Ascending aorta (tissue), 2 donors: ENCODE measurements at places on chromosomes 6 and 20.

DNA sequence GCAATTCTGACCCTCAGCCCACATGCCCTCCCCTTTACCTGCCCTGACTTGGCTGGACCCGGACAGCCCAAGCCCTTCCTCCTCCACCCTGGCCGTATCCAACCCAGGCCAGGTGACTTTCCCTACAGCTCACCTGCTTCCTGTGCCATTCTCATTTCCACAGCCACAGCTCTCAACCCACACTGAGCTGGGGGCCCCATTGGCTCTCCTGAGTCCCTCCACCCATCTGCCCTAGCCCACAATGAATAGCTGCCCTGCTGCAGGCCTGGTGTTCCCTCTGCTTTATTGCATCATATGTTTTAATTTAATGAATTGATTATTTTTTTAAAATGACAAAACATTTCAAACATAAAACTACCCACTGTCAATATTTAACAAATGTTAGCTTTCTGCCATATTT lies 118.5 kb upstream of the BACH2 start:
- no peak for DNase-seq

GRCh38 chr6:67606906-67607828 lies 1027.9 kb upstream of the ADGRB3 start:
- DNase-seq: no peak

DNA sequence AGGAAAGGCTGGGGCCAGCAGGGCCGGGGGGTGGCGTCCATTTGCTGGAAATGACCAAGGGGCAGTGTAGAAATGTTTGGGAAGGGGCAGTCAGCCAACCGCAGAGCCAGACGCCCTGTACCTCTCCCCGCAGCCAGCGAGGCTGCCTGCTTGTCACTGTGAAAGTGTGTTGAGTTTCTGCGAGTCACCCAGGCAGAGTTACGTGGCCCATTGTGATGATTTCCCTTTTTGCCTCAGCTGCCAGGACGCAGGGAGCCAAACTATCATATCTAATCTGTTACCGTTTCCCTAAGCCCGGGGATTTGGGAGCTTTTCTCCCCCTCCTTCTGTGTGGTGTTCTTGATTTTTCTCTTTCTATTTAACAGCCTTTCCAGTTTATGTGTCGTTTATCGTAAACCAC lies 67.9 kb upstream of the STX16 start:
- no peak for DNase-seq

- no peak for DNase-seq
Observed at GRCh38 chr6:122220254-122220653, 179.2 kb upstream of the HSF2 start.

GRCh38 chr6:40710626-40711330 lies 123.6 kb upstream of the LRFN2 start:
- no peak for DNase-seq

DNA sequence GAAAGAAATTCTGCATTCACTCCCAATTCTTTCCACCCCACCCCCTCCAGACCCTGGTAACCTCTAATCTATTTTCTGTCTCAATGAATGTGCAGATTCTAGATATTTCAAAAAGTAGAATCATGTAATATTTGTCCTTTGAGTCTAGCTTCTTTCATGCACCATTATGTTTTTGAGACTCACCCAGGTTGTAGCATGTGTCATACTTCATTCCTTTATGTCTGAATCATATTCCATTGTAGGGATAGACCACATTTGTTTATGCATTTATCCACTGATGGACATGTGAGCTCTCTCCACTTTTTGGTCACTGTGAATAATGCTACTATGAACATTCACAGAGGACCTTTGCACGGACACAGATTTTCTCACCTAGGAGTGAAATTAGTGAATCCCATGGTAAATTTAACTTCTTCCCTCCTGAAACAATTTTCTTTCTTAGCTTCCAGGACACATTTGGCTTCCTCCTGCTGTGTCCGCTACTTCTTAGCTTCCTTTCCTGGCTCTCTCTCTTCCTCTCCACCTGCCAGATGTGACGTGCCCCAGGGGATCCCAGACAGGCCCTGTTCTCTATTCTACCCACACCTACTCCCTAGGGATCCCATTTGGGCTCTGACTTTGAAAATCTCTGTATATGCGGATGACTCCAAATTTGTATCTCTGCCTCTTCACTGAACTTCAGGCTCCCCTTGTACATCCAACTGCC lies 24.1 kb upstream of the ARFGEF2 start:
- DNase-seq: no peak

GRCh38 chr6:166922937-166923336 lies 33.4 kb downstream of the RNASET2 start:
- DNase-seq: no peak

- DNase-seq: no peak
Observed at GRCh38 chr6:111673532-111673931, 67.9 kb upstream of the TRAF3IP2 start.

DNA sequence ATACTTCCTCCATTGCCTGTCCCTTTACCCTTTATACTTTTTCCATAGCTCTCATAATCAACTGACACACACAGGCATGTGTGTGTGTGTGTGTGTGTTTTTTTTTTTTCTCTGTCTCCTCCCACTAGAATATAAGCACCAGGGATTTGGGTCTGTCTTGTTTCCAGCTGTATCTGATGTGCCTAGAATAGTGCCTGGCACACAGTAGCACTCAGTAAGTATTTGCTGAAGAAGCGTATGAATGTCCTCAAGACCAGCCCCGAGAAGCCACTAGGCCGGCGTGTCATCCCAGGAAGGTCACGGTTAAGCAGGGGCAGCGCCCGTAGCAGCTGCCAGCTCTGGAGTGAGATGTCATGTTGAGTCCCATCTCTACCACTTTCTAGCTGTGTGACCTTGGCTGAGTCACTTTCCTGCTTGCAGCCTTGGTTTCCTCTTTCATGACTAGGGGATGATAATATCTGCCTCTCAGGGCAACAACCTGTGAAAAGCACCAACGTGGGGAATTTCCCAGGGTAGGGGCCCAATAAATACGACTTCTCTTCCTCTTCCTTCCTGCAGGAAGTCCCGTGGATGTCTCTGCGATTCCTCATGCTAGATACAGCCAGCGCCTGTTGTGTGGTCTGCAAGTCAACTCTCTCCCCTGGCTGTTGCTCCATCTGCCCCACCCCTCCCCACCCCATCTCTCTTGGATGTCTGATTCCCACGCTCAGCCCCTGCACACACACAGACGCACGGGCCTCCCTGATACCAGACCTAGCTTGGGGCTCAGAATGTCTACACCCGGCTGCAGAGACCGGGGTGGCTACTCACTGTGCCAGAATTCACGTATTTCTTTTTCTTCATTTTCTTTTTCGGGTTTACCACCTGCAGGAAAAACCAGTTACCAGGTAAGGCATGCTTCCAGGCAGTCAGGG lies 58.1 kb downstream of the RAB44 start:
- DNase-seq: no peak

DNA sequence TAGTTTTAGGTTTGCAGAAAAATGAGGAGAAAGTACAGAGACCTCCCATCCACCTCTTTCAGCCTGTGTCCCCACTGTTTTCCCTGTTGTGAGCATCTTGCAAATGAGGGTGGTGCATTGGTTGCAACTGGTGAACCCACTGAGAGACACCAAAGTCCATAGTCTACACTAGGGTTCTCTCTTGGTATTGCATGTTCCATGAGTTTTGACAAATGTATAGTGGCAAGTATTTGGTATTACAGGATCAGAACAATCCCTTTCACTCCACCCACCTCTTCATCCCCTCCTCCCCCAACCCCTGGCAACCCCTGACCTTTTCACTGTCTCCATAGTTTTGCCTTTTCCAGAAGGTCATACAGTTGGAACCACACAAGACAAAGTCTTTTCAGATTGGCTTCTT lies 20.1 kb downstream of the ZNF831 start:
- no peak for DNase-seq

DNA sequence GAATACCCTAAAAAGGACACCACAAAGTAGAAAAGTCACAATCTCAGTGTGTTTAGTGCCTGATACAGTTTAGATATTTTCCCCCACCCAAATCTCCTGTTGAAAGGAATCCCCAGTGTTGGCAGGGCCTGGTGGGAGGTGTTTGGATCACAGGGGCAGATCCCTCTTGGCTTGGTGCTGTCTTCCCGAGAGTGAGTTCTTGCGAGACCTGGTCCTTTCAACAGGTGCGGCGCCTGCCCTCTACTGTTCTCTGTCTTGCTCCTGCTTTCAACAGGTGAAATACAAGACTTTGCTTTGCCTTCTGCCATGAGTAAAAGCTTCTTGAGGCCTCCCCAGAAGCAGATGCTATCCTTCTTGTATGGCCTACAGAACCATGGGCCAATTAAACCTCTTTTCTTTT lies 534.3 kb upstream of the NRSN1 start:
- no peak for DNase-seq

DNA sequence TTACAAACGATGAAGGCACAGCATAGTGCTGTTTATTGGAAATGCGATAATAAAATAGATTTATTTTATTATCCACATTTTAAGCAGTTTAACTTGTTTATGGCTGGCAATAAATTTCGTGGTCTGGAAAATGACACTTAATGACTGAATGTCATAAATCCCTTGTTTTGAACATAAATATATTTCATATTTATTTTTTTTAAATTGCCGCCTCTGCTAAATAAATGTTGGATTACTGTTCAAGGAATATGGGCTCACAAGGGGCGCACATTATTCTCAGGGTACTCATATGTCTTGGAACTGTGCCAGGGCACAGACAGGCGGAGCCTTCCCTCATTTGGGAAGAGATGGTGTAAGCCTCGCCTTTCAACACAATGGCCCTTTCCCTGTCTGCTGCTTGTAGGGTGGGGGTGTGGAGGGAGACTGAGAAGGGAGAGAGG lies 134.3 kb downstream of the PXDC1 start:
- DNase-seq: no peak

DNA sequence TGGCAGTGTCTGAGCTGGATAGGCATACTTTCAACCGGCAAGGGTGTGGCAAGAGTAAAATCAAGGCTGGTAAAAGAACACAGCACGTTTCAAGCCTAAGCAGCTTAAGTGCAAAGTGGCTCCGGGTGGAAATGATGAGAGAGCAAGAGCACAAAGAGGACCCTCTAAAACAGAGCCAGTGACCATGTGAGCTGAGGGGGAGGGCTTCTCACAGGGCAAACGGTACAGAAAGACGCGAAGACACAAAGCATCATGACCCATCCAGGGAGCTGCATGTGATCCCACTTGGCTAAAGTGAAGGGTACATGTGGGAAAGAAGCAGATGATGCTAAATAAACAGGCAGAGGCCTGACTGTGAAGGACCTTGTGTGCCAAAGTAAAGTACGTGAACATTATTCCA lies 25.7 kb downstream of the FKBP5 start:
- no peak for DNase-seq

GRCh38 chr6:109743739-109744138 lies 52.6 kb downstream of the FIG4 start:
- DNase-seq: no peak

DNA sequence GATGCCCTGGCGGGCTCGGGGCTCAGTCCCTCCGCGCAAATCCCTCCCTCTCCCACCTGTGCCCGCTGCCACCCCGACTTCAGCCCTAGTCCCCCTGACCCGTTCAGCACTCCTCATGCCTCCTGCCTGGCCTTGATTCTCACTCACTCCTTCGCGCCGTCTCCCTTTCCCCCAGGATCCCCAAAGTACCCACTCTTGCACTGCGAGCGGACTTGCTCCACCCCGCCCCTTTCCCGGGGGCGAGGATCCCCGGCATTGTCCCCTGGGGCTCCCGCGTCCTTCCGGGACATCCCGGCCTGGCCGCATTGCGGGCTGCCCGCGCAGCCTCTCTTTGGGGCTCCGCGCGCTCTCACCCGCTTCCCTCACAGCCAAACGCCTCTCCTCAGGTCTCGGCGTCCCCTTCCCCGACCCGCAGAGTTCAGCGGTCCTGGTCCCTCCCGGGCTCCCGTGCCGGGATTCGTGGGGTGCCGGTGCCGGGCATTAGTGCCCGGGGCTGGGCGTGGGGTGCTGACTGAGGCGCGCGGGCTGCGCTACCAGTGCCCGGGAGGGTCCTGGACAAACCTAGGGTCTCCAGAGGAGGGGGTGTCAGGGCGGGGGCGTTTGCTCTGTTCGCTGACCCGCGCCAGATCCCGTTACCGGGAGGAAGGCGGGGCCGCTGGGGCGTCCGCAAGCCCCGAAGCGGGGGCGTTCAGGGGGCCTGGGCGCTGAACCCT lies 45.5 kb upstream of the SUPT3H start:
- DNase-seq: no peak

DNA sequence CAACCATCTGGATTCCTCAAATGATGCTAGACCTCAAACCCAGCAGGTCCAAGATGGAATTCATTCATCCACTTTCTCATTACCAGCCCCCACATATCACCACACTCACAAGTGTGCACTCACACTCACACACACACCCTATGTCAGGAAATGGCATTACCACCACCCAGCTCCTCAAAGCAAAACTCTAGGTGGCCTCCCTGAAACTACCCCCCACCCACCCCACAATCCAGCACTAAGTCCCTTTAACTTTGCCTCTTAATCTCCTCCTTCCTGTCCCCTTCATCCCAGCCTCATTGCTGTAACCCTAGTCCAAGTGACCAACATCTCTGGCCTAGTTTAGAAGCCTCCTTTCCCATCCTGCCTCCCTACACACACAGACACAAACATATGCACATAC lies 109.4 kb downstream of the TNFAIP3 start:
- no peak for DNase-seq

DNA sequence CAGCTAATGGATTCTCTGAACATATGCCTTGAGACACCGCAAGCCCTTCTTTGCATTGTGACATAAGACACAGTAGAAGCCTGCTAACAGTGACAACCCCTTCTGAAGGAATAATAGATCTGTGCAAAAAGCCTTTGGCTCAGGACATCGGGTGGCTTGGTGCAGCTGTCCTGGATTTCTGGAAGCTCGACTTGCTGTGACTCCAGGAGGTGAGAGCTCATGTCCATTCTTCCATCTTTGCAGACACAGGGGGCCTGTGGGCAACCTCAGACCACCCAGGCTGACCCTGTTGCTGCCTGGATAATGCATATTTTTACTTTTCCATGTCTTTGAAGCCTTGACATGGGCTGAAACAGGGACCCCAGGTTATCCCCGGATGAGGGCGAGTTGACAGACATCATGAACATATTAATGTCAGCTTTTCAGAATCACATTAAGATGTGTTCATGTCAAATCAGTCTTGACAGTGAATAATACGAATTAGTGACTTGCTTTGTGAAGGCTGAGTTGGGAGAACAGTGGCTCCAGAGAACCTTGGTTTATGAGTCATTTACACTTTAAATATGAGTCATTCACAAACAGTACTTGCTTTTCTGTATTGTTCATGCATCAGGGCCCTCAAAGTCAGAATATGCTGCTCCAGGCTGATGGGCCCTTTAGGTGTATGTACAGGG lies 66.8 kb upstream of the IYD start:
- no peak for DNase-seq

DNA sequence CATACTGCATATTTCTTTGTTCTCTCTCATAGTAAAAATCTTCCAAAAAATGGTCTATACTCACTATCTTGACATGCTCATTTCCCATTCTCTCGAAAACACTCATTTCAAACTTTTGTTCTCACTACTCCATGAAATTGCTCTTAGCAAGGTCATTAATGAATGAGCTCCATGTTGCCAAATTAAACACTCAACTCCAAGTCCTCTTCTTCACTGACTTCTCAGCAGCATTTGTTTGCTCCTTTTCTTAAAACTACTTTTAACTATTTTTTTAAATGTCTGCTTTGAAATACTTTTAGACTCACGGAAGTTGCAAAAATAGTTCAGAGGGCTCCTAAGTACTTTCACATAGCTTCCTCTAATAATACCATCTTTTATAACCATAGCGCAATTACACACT lies 274.0 kb upstream of the PREP start:
- DNase-seq: no peak
